ENCODE measurements at places on chromosomes 16 and 17.
A peak's percentile ranks its signal among the peaks of the same experiment; 100 is the strongest.

DNA sequence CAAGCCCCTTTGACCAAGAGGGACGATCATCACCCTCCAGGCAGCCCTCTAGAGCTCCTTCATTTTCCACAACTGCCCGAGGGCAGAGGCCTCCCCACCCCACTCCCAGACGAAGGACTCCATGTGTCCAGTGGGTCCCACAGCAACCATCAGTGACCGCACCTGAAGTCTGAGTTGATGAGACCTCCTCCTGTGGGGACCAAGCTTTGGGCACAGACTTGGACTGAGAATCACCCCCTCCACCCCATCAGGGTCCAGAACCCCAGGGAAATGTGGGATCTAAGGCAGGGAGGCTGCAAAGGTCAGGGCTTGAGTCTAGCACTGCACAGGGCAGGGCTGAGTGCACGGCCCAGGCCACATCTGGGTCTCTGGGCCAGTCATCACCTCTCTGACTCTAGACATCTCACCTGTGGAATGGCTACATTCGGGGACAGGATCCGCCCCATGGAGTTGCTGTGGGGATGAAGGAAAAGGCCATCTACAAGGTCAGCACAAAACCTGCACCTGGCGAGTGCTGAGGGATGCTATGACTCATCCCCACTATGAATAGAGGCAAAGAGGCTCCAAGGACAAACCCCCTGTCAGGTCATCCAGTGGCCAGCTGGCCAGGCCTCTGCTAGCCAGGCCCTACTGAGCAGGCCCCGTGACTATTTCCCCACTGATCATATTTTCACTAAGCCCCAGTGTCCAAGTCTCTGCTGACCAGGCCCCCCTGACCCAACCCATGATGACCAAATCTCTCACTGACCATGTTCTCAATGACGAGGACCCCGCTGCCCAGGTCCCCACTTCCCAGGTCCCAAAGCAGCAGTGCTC is 38.4 kb downstream of the TNFRSF13B start:
- DNase-seq: no peak

- DNase-seq: peak; percentile 13
Observed at GRCh38 chr16:54241525-54241924, 45.1 kb downstream of the IRX3 start.

DNA sequence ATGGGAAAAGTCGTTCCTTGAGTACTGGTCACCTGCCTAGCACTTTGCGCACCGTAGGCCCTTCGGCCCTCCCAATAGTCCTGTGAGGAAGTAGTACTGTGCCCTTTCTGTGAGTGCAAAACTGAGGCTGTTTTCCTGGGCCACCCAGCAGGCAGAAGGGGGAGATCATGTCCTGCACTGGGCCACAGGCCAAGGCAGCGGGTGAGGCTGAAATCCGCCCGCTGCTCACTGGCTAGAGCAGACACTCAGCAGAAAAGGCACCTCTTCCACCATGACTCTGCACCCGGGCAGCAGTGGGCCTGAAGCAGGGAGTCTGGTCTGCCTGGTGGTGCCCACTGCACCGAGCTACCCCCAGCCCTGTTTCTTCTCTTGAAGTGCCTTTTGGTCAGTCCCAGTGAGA is 20.2 kb downstream of the METTL22 start:
- DNase-seq: no peak

DNA sequence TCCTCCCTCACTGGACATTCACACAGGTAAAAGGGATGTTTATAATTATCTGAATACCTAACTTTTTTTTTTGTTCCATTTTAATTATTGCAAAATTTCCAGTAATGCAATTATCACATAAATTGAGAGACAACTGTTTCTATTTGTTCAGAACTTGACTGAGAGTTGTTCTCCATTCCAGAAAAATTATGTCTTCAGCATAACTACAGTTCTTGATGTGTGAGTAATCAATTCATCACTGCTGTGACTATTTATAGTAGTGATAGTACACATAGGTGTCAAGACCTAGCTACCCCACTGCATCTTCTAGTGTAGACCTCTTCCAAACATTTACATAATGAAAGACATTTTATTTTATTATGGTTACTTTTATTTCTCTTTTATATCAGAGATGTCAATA is 5.8 kb upstream of the TNRC6A start:
- DNase-seq: no peak

- DNase-seq: no peak
Observed at GRCh38 chr17:55770196-55770870, 19.5 kb downstream of the PCTP start.

DNA sequence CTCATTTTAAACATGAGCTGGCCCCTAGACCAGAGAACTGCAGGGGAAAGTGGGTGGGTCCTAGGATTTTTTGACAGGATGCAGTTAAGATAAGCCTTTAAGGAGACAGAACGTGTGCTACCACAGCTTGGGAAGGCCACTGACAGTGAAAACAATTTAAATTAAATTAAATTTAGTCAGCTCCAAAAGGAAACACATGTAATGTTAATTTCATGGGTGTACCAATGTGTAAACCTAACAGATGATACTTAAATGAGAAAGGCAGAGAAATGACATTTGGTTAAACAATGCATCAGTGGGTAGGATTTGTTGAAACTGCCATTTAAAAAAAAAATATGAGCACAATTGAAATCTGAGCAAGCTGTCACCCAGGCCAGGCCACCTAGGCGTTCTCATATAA is 250.8 kb downstream of the XYLT1 start:
- no peak for DNase-seq

DNA sequence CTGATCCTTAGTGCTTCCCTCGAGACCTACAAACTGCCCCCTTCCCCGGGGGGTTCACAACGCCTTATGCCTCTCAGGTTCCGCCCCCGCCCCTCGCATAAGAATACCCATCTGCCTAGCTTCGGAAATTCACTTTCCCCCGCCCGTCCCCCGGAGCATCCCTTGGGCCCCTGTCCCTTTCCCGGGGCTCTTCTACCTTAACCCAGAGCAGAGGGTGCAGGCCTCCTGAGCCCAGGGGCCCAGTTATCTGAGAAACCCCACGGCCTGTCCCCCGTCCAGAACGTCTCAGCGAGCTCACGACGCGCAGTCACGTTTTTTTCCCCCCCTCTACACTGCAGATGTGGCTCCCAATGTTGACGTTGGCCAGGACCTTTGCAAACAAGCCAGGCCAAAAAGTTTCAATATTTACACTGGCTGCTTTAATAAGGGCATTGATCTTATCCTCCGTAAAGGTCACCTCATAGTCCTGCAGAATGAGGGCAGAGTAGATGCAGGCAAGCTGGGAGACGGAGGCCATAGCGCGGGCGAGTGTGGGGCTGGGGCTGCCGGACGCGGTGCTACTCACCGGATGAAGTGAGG is 1.4 kb upstream of the NBR1 start:
- DNase-seq: peak; percentile 25

- DNase-seq: no peak
Observed at GRCh38 chr16:19678804-19679203, 39.2 kb downstream of the KNOP1 start.

DNA sequence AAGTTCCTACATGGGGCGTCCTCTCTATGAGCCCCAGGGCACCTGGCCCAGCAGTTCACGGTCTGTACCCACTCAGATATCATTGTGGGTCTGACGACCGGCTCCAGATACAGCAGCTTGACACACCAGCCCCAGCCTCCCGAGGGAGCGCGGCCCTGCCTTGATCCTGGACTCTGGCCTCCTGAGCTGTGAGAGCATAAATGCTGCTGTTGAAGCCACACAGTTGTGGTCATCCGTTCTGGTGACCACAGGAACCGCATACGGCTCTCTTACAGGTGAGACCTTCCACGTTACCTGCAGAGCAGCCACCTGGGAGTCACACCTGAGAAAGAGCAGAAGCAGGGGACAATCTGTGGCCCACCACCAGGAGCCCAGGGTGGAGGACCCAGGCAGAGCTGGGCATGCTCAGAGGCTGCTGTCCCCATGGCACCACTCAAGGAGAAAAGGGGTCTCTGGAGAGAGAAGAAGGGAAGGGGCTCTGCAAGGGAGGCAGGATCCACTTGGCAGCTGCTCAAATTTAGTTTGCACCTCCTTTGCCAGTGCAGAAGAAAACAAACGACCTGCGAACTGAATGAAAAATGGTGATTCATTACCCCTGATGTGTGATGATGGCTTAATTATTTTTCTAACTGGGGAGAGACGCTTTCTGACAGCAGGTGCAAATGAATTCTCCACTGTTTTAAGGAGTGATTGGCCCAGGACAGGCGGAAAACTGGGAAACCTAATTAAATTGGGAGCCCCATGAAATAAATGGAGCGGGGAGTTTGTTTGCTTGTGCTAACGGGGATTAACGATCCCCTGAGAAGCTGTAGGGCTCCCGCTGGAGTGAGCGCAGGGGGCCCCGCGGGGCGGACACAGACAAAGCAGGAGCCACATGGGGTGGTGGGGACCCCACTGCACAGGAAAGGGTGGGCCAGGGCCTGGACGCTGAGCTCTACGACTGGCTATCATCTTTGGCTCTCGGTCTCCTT is 208.9 kb downstream of the RBFOX3 start:
- no peak for DNase-seq

DNA sequence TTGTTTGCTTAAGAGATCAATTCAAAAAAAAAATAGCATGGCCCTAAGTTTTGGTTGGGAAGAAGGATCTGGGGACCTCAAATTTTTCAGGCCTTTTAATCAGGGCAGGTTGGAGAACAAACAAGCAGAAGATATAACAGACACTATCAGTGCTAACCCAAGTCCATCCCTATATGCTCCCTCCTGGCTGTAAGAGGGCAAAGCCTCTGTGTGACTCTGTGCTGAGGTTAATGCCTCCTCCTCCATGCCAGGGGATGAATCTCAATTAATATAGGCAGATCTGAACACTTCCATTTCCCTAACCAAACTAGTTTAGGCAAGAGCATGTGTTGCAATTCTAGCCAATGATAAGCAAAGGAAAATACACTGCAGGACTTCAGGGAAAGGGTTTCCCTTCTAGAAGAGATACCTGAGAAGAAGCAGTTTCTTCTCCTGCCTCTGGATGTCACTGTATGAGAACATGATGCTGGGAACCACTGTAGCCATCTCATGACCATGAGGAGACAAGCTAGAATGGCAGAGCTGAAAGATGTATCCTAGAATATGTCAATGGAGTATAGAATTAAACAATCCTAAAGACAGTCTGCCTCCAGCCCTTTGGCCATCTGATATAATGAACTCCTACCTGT is 76.0 kb downstream of the CHD9NB start:
- DNase-seq: no peak

DNA sequence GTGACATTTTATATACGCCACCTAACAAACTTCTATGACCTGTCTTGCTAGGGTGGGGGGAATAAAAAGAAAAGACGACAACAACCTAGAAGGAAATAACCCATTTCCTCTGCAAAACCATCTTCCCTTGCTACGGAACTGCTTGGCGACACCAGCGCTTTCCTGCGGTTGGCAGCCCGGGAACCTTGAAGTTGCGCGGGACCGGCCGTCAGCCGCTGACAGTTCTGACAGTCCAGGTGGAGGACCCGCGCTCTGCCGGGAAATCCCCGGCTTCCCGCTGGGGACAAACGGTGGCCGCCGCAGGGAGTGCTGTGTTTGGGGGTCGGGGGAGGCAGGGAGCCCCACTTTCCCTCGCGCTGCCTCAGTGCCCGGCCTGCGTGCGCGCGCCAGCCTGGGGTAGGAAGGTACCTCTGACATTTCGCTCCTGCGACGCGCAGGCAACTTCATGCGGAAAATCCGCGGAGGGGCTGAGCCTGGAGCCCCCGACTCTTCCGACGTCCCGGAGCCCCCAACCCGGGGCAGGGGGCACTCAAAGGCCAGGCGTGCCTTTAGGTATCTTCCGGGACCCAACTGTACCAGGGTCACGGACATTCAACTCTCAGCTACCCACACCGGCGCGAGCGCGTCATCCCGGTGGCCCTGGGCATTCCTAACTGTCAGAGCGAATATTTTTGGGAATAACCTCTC is 516 bp downstream of the SLC16A6 start:
- DNase-seq: no peak

DNA sequence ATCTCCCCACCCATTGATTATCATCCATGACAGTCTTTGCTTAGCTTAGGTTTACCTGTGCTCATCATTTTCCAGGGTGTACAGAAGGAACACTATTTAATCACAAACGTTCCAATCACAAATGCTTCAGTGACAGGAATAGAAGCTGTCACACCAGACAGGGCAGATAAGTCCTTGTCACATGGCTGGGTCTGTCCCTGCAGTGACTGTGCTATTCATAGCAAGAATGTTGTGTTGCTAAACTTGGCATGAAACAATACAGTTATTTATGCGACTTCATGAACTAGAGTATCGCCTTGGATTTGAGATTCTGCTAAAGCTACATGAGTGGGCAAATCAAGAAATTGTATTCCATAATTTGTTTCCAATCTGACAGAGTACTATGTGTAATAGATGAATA is 108.4 kb downstream of the CDH13 start:
- DNase-seq: no peak

- no peak for DNase-seq
Observed at GRCh38 chr17:77097631-77098180, 43.1 kb upstream of the SEC14L1 start.

DNA sequence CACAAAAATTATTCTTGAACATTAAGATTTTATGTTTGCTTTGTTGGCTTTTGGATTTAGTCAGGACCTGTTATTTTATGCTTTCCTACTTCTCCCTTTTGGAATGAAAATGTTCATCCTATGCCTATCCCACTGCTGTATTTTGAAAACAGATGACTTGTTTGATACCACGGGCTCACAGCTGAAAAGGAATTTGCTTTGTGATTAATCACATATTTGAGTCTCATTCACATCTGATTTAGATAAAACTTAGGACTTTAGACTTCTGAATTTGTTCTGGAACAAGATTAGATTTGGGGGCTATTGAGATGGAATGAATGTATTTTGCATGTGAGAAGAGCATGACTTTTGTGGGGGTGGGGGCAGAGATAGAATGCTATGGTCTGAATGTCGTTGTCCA is 1012.6 kb downstream of the CDH11 start:
- DNase-seq: no peak

- no peak for DNase-seq
Observed at GRCh38 chr16:85083051-85083639, 29.1 kb downstream of the CIBAR2 start.

DNA sequence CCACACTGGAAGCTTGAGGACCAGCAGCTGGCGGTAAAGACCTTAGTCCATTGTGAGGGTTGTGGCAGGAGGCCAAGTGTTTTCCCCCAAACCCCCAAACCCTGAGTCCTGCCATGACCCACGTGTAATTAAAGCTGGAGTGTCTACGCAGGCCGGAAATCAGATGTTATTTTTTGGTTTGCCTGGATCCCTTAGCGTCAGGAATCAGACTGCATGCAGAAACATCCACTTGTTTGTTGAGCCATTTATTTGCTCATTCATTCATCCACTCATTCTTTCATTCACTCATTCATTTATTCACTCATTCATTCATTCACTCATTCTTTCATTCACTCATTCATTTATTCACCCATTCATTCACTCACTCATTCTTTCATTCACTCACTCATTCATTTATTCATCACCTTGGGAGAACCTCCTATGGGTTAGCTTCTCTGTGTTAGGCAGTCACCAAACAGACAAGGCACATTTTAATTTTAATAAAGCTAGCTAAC is 313.1 kb downstream of the MAF start:
- DNase-seq: peak; percentile 3

GRCh38 chr17:49093131-49093530 is 39.4 kb upstream of the B4GALNT2 start:
- no peak for DNase-seq

DNA sequence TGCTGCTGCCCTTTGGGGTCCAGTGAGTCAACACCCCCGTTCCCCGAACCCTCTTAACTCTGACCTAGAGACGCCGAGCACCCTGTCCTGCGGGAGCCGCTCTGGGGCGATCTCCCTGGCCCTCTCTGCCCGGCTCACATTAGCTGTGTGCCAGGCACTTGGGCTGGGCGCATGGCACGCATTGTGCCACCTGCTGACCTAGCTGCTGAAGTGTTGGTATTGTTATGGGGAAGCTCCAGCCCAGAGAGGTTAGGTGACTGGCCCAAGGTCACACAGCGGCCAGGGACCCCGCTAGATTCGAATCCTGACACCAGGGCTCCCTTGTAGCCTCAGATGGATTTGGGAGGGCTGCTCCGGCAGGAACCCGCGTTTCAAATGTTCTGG is 1.1 kb downstream of the HSD17B1 start:
- DNase-seq: no peak
